Activated CD4-positive, alpha-beta T cell treated with anti-CD3 and anti-CD28 coated beads for 1 hour (primary cell): ENCODE measurements at places on chromosomes 4 and X.
A peak's percentile ranks its signal among the peaks of the same experiment; 100 is the strongest.

DNA sequence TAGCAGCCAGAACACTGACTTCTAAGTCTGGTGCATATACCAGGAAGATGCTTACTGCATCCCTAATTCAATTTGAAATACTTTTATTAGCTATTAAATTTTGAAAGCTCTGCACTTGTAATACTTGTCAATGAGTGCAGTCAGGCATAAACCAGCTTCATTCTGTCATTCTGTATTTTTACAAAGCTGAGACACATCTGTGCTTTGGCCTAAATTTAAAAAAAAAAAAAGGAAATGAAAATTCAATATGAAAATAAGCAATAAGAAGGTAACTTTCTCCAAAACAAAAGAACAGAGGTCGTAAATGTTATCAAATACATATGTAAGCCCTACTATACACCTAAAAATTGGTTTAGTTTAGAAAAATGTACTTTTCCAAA lies 7.0 kb downstream of the SMIM14 start:
- no peak for DNase-seq

DNA sequence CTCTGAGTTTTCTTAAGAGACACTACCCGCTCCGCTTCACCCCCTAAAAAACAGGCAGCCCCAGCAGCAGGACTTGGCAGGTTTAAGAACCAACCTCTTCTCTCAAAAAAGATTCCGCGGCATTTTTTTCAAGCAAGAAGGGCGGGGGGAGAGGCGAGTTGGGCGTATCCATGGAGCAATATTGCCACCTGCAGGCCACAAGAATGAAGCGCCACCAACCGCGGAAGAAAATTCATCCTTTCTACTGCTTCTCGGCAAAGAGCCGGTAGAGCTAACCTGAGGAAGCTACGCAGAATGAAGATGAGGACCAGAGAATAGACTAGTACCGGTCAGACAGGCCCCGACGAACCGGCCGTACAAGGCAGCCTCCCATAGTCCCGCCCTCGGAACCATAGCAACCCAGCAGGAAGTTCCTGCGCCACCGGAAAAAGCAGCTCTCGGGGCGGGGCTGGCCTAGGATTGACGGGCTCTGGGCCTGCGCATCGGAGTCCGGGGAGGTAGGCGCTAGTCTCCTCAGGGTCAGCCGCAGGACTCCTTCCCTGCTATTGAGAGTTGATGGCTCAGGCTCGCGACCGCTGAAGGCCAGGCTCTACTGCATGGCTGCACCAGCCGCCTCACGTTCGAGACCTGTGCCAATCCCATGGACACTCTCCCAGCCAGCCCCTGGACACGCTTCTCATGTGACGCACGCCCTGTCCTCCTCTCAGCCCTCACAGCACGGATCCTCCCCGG lies 76.9 kb downstream of the MAGED4 start:
- DNase-seq, result peak; percentile 79

GRCh38 chr4:23033796-23034195 lies 341.1 kb downstream of the GBA3 start:
- no peak for DNase-seq

GRCh38 chr4:147829401-147830101 lies 97.7 kb downstream of the ARHGAP10 start:
- no peak for DNase-seq

DNA sequence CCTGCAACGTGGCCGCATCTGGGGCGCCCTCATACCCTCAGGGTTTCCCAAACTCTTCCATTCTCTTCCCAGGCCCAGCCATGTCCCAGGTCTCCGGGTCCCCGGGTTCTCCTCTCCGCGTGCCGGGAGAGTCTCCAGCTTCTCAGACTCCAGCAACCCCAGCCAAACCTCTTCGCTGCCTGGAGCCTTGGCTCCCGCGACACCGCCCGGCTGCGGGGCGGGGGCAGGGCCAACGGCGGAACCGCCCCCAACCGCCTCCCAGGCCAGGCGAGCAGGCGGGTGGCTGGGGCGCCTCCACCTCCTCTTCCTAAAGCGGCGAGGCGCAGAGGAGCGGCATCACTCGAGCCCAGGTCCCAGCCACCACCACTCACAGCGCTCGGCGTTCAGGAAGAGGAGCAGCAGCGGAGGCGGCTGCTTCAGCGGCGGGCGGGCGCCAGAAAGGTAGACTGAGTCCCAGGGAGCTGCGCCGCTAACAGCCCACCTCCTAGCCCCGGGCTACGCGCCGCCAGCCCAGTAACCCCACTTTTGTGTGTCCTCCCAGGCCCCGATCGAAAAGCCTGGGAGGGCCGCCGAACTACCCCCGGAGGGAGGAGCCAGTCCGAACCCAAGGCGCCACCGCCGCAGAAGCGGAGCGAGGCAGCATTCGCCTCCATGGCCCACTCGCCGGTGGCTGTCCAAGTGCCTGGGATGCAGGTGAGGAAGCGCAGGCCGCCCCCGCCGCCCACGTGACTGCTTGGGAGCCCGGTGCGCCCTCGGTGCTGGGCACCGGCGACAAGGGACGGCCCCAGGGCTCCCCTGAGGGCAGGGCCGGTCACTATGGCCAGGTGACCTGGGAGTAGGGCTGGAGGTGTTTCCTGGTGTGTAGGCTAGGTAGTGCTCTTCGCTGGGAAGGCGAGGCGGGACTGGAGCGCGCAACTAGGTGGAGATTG lies at the start of gene STK26:
TSS of gene STK26 (plus strand) at position 336 of the 929 bp plus-strand sequence. CDS start at position 652, 316 bp downstream.
- DNase-seq, result peak; percentile 60

DNA sequence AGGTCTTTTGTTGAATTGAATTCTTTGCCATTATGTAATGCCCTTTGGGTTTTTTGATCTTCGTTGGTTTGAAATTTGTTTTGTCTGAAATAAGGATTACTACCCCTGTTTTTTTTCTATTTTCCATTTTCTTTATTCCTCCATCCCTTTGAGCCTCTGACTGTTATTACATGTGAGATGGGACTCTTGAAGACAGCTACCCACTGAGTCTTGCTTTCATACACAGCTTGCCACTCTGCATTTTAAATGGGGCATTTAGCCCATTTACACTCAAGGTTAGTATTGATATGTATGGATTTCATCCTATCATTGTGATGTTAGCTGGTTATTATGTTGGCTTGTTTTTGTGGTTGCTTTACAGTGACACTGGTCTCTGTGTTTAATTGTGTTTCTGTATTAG lies 736.2 kb upstream of the GRID2 start:
- no peak for DNase-seq

DNA sequence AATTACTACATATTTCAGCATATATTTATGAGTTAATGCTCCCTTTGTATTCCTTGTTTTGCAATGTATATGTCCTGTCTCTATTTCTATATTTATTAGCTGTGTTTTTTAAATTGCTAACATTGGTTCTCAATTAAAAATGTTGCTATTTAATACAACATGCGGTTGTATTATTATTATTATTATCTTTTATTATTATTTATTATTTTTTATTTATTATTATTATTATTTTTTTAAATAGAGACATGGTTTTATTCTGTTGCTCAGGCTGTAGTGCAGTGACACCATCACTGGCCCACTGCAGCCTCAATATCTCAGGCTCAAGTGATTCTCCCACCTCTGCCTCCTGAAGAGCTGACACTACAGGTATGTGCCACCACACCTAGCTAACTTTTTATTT lies 1005.9 kb upstream of the ADGRL3 start:
- DNase-seq, result no peak

DNA sequence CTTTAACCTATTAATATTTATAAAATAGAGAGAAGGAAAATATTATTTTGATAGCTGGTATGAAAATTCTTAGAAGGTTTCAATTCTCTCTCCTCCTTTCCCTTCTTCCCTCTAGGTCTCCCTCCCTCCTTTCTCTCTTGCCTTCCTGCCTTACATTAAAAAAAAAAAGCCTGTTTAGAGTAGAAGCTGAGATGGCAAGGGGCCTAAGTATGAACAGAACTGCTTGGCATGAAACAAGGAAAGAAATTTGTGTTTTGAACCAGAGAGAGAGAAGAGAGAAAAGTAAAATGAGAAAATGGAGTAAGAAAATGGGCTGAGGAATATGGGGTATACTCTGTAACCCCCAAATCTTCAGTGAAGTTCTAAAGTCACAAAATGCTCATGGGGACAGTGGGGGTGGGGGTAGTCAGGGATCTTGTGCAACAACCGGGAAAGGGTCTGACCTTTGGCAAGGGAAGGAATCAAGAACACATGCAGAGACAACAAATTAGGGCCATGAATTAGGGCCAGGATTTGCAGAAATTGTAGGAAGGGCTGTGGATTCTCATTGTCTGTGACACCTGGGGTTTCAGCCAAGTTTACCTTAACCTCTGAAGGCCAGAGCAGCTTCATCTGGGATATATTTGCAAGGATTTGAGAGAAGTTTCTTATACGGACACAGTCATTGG lies 30.6 kb downstream of the SUPT20HL2 start:
- DNase-seq, result no peak

GRCh38 chrX:37895795-37896510 lies 48.6 kb upstream of the DYNLT3 start:
- DNase-seq, result no peak

GRCh38 chr4:76630741-76631140 lies 195.7 kb downstream of the SHROOM3 start:
- DNase-seq, result no peak

- DNase-seq, result no peak
These were observed 278.0 kb upstream of the BOD1L1 start for GRCh38 chr4:13905543-13905942.

- no peak for DNase-seq
These were observed 1.2 kb upstream of the CHIC1 start for GRCh38 chrX:73561801-73562200.

DNA sequence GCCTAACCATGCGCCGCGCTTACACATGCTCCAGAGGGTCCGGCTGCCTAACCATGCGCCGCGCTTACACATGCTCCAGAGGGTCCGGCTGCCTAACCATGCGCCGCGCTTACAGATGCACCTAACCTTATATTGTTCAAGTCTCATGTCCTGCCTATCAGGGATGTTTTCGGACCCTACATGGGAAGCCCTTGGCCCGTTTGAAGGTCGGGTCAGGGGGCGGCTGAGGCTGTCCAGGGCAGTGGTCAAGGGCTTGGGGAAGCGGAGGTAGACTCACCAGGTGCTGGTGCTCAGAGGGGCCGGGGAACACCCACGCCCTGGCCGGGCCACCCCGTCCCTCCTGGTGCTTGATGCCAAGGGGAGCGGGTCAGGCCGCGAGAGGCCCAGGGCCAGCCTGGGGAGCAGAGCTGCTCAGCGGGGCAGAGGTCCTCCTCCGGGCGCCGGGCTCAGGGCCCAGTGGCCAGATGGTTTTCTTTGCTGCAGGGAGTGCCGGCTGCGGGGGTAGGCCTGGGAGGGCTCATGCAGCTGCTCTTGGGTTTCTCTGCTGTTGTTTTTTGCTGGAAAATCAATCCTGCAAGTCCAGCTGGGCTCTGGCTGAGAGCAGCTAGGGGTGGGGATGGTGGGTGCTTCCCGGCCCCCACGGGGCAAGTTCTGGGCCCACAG lies 35.4 kb upstream of the SPON2 start:
- no peak for DNase-seq

GRCh38 chrX:139881130-139881529 lies 51.7 kb downstream of the ATP11C start:
- no peak for DNase-seq

- no peak for DNase-seq
These were observed 106.3 kb downstream of the USP46 start for GRCh38 chr4:52552778-52553177.

DNA sequence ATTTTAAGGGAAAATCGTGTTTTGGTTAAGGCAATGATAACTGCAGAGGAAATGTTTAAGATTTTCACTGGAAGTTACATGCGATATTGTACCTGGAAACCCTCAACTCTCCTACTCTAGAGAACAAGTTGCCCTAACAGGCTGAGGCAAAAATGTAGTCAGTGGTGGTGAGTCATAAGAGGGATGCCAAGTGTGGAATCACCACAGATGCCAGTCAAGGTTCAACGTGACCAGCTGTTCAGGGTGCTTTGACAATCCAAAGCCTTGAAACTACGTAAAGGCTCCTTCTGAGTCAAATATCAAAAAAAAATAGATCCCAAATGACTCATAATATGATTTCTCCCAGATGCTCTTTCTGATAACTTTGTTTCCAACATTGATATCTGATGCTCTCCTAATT lies 77.9 kb upstream of the AFF2 start:
- DNase-seq, result no peak

DNA sequence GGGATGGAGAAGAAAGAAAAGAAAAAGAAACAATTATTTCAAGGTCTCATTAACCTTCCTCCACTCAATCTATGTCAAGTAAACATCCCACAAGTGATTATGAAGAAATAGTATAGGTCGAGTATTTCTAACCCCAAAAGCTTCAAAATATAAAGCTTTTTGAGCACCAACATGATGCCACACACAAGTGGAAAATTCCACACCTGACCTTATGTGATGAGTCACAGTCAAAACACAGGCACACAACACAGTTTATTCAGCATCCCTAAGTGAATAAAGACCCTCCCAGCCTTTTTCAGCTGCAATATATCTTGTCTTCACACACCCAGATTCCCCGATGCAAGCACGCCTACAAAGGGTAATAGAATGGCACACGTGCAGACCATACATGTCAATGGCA lies 51.7 kb upstream of the VEGFC start:
- DNase-seq, result no peak

- DNase-seq, result no peak
These were observed 18.1 kb downstream of the USP38 start for GRCh38 chr4:143202824-143203223.

DNA sequence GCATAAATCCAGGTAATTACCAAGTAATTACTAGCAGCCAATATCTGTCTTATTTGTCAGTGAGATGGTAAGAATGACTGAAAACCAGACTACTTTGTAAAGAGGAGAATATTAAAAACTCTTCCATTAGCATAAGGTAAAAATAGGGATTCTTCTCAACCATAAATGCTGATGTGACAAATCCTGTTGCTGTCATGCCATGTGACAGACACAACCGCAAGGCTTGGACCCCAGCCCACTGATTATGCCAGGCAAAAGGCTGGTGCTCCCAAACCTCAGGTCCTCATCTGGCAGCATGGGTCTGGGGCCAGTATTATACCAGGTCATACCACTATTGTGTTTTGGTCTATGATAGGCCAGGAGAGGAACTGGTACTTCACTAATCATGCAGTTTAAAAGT lies 181.1 kb downstream of the ADAMTS3 start:
- no peak for DNase-seq

- no peak for DNase-seq
These were observed 45.7 kb downstream of the MANBA start for GRCh38 chr4:102715057-102715456.

GRCh38 chrX:69319376-69319775 lies 154.1 kb upstream of the PJA1 start:
- no peak for DNase-seq

DNA sequence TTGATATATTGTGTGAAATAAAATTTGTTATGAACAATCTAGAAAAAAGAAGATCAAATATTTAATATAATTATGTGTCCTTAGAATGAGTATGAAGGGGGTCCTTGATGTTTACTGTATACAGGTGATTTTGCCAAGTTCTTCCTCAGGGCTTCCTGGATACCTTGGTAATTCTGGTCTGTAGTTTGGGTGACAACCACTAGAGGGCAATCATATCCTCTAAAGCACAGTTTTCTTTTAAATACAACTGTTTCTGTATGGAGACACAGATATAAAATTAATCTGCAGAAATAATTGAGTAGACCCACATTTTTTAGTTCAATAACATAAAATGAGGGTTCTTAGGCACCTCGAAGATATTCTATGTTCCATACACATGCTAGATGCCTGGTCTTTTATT lies 157.7 kb downstream of the SPANXN1 start:
- no peak for DNase-seq
